ENCODE measurements at places on chromosomes 7 and 10. TPM values are rescaled to one million over a fixed set of nuclear protein-coding genes. Genes with fewer than 3 reads are reported as not detected.

- no peak for DNase-seq
Measured at GRCh38 chr7:39908141-39908540, 41.9 kb upstream of the CDK13 start.

DNA sequence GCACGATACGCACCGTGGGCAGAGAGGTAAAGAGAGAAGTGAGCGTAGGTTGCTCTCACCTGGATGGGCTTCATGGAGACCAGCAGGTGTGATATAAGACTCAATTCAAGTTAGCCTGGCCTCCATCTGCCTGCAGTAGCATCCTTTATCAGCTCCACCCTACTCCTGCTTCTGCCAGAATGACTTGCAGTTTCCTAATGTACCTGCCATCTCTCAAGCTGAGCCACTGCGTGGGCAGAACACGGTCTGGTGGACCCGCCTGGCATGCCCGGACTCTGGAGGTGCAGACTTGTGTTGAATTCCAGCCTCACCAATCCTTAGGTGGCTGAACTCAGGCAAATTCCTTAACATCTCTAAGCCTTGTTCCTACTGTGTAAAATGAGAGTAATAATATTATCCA is 64.3 kb downstream of the STEAP1B start:
- no peak for DNase-seq

- no peak for DNase-seq
Measured at GRCh38 chr10:20634839-20635238, 262.3 kb downstream of the NEBL start.

DNA sequence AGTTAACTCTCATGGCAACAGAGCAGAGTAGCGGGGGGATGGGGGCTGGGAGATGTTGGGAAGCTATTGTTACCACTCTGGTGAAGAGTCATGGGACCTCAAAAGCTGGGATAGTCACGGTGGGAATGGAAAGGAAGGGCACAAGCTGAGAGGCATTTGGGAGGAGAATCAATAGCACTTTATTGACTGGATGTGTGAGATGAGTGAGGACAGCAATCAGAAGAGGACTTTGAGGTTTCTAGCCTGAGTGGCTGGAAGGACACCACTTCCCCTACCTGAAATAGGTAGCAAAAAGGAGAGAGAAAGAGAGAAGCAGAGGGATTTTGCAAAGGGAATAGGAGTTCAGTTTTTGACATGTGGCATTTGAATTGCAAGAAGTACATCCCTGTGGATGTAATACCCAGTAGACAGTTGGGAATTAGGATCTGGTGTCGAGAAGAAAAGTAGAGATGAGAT is 27.2 kb downstream of the SCD start:
- DNase-seq: no peak

GRCh38 chr7:24698531-24699266 is 58.6 kb downstream of the GSDME start:
- no peak for DNase-seq

The CLDN3 gene
- not detected for total RNA-seq

GRCh38 chr10:94131885-94132284 is 138.2 kb downstream of the PLCE1 start:
- DNase-seq: no peak

The PRSS37 gene
- total RNA-seq: not detected

The RABGEF1 gene
- total RNA-seq: 34.8 TPM

The SNCG gene
- total RNA-seq: 99.9 TPM

- DNase-seq: no peak
Measured at GRCh38 chr7:19853261-19853832, 79.9 kb upstream of the TMEM196 start.

- DNase-seq: no peak
Measured at GRCh38 chr7:99665312-99666012, 14.3 kb downstream of the CYP3A5 start.

- DNase-seq: no peak
Measured at GRCh38 chr10:60144099-60144498, 237.7 kb upstream of the CCDC6 start.

GRCh38 chr7:141439776-141440175 is 111.4 kb upstream of the AGK start:
- DNase-seq: no peak

DNA sequence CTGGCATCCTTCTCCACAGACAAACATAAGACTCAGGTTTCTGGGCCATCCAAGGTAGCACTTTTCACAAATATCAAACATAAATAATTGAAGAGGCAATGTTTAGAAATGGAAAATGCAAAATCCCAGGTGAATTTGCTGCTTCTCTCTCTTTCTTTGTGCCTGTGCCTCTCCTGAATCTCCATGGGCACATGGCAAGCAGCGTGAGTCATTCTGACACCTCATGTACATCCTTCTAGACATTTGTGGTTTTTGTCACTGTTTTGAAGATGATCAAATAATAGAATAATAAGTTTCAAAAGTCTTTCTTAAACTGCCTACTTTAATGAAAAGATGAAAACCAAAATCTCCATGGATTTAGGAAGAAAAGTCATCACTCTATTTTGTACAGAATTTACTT is 60.3 kb upstream of the RAB11FIP2 start:
- DNase-seq: no peak
